T-cell (primary cell): ENCODE measurements at places on chromosomes 7 and 10.

GRCh38 chr7:29414216-29414615 is 149.4 kb upstream of the PRR15 start:
- no peak for DNase-seq

DNA sequence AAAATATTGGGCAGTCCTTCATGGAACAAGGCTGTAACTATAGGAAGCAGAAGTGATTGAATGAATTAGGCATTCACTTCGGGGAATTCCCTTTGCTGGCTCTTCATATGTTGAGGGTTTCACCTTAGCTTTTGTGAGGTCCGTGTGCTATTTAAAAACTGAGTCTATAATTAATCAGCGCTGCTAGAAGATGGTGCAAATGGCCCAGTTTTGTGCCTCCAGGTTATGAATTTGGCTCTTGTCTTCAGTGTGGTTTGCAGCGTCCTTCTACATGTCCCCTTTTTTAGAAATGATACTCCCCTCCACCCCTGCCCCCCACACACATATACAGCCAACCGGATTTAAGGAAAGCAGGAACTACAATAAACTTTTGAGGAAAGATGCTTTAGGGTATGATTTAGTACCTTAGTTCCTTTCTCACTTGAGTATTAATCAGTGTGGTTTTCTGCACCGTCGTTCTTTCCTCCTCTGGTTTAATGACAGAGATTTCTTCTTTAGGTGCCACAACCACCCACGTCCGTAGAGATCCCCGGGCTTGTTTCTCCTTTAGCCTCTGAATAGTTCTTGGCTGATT is 110.6 kb upstream of the SAMD8 start:
- DNase-seq = no peak

DNA sequence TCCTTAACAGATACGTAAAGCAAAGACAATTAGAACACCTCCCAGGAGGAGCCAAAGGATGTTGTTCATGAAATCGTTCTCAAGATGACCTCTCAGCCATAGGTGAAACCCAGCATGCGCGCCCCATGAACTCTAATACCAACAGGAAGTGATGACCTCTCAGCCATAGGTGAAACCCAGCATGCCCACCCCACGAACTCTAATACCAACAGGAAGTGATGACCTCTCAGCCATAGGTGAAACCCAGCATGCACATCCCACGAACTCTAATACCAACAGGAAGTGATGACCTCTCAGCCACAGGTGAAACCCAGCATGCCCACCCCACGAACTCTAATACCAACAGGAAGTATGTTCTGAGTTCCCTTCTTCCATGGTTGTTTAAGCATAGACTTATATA is 205.2 kb upstream of the ADARB2 start:
- no peak for DNase-seq

DNA sequence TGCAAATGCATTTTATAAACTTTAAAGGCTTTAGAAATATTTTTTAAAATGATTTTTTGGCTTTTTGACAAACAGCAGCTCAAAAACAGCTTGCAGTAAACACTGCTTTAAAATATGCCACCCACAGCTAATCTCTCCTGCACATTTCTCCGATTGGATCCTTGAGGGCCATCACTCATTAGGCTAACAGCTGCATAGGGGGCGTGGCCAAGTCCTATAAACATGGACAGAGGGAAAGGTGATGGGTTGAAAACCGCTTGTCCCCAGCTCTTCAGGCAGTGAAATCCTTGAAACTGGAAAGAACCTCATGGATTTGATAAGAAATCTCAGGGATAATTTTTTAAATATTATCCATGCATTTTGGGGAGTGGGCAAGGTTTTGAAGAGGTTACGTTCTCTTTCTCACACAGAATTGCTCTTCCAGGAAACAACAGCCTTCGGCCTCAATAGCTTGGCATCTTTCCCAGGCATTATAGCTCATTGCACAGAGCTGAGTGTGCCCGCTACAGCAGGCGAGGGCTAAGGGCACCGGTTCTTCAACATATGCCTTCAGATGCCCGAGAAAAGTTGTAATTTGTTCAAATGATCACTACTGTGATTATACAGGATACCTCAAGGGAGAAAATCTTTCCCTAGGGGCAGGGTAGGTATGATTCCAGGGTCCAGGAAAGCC is 1.7 kb downstream of the PLEKHS1 start:
- DNase-seq = no peak

DNA sequence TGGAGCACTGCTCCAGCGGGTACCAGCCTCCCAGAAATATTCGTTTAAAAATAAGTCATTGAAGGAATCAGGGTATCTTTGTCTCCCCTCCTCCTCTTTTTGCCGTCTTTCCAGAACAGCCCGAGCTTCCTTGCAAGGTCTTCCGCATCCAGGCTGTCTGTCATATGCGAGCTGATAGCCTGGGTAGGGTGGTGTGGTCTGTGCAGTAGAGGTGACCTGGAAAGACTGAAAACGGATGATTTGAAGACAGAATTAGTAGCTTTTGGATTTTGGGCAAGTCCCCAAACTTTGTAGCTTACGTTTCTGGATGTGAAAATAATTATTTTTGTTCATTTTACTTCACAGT is 480 bp downstream of the VPS50 start:
- no peak for DNase-seq

DNA sequence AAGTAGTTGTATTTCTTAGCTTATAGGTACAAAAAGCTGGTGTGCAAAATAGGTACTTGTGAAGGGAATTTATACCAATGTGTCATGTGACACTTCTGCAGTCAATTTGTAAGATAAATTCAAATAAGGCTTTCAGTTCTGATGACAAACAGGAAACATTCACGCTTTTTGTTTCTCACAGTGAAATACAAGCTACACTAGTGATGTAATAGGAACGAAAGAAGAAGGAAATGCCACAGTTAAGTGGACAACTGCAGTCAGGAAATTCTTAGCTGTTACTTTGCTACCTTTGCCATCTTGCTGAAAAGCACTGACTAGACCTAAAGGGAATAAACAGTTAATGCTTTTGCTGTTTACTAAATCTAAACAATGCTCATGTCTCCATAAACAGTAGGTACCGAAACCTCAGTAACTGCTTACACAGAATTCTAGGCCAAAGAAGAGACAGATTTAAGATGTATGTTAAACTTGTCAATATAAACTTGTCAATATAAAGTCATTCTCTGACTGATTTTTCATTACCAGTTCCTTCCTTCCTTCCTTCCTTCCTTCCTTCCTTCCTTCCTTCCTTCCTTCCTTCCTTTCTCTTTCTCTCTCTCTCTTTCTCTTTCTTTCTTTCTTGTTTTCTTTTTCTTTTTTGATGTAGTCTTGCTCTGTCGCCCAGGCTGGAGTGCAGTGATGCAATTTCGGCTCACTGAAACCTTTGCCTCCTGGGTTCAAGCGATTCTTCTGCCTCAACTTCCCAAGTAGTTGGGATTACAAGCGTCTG is 10.1 kb downstream of the OTUD1 start:
- DNase-seq = no peak

GRCh38 chr10:95478935-95479334 is 82.2 kb downstream of the SORBS1 start:
- DNase-seq = no peak

GRCh38 chr10:115059301-115059898 is 33.8 kb upstream of the ATRNL1 start:
- no peak for DNase-seq

GRCh38 chr10:68606918-68607317 is 46.8 kb downstream of the TET1 start:
- DNase-seq = no peak

DNA sequence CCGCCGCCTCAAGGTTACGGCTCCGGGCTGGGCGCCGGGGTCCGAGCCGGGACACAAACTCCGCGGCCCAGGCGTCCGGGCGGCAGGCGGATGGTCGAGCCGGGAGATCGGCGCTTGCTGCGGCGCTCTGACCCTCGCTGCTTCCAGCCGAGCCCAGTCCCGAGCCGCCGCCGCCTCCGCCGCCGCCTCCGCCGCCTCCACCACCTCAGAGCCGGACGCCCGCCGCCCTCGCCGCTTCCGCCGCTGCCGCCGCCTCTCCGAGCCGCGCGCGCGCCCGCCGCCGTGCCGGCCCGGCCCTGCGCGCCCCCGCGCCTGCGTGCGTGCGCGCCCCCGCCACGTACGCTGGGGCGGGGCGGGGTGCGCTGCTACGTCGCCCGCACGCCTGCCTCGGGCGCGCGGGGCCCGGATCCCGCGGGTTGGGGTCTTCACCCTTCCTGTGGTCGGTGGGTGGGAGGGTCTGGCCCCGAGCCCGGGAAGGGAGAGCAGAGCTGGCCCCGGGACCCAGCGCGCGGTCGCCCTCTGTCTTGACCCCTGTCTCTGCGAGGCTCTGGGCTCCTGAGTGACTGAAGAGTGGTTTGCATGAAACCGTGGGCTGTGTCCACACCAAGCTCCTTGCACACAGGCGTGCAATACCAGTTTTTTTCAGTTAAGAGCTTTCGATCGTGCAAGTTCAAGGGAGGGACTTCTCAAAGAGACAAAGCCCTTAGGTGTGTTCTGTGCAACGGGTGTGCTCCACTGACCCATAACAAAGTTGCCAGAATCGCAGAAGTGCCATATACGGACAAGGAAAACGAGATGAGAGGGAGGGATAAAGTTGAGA is at the start of gene SMURF1:
Gene SMURF1 (minus strand): TSS at position 256 of the 820 bp plus-strand sequence. CDS start 328 bp downstream, outside the sequence.
- peak; percentile 65 for DNase-seq

DNA sequence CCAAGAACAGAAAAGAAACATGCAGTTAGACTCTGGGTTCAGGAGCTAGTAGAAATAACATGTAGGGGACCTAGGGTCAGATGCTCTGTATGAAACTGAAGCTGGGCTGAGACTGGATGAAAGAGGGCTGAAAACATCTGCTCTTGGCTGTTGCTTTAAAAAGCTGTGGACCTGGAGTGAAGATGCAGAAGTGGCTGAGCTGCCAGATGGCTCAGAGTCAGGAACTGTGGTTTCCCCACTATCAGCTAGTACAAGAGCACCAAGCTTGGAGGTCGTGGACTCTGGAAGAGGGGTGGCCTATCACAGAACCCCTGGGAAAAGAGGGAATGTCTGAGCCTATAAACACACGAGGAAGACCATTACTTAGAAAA is 5.9 kb downstream of the ADK start:
- no peak for DNase-seq

- peak; percentile 44 for DNase-seq
Measured at GRCh38 chr10:119139464-119140067, 25.9 kb downstream of the SFXN4 start.

DNA sequence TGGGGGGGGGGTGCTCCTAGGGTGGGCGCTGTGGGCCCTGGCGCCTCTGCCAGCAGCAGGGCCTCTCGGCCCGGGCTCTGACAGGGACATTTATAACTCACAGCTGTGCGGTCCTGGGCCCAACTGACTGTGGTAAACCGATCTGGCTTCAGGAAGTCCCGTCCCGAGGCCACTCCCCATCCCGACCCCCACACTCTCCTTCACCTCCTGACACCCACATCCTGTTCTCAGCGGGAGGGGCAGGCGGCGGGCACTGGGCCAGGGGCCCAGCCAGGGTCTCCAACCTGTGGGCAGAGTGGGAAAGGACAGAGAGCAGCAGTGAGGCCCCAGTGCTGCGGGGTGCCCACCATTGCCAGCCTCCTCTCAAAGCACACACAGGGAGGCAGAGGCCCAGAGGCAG is 69.1 kb downstream of the ZMIZ1 start:
- DNase-seq = peak; percentile 29
